ENCODE measurements at places on chromosomes 5 and 9.

GRCh38 chr9:101478444-101478843, 42.9 kb upstream of the ALDOB start:
- DNase-seq: no peak

GRCh38 chr5:310941-311434, 10.5 kb upstream of the AHRR start:
- no peak for DNase-seq

- DNase-seq: no peak
Measured at GRCh38 chr5:31972558-31972957, 201.6 kb downstream of the GOLPH3 start.

- DNase-seq: no peak
Measured at GRCh38 chr9:16343249-16344237, 526.9 kb downstream of the BNC2 start.

DNA sequence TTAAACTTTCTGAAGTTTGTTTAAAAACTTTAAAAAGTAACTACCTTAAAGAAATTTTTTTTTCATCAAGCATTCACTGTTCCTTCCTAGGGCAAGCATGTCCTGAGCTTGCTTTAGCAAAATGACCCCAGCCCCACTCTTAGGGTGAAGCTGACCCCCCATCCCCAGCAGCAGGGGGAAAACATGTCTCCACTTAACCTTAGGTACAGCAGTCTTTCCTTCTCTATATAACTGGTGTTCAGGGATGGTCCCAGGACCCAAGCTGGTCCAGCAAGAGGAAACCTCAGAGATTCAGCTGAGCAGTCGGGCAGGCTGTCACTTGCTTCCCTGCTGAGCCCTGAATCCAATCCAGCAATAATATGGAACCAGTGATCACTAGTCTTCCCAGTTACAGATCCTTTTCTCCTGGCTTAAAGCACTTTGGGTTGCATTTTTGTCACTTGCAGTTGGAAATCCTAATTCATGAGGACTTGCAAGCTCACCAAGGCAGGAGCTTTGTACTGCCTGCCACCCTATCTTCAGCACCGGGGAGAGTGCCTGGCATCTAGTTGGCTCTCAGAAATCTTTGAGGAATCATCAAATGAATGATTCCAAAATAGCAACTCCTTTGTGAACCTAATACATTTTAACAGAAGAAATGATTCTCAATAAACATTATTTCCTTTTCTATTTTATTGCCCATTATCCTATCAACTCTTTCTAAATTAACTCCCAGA, 91.2 kb downstream of the FSTL4 start:
- no peak for DNase-seq

DNA sequence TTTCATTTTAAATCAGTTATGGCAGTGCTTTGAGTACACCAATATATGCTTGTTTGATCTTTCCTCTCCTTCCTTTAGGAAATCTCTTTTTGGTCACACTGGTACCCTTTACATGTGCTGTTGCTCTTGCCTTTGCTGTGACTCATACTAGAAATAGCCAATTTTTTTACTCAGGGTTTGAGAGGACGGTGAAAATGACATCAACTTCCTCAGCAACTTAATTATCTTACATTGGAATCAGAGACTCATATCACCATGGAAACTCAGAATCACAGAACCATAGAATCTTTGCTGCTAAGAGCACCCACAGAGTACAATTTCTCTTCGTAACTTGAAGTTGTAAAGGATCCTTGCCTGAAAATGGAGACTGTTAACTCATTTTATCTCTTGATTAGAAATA, 13.8 kb upstream of the ZNF300 start:
- DNase-seq: no peak

DNA sequence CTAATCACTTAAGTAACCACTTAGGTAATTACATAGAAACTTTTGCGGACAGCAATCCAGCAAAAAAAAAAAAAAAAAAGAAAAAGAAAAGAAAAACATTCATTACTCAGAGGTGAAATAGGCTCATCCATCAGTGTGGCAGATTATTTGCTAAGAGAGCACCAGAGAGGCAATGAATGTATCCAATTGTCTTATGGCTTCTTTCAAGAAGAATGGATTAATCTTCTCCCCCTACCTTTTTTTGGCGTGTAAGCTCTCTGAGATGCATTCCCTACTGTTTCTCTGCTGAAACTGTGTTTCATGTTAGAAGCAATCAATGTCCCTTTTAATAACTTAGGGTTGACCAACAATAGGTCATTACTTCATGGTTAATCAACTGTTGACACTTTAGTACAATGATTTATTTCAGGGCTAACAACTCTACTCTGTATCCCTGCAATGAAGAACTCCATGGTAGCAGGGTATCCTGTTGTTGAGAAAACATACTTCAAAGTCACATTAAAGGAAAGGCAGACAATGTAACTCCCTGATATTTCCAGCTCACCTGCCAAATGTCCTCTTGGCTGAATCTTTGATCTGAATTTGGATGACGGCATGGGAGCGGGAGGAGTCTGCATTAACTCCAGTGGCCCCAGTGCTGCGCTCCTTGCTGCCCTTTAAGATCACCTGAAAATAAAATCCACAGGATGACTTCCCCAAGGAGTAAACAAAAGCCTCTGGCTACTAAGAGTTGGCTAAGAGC, 57.6 kb downstream of the KIF24 start:
- no peak for DNase-seq

- DNase-seq: no peak
Measured at GRCh38 chr5:133876266-133876665, 92.2 kb downstream of the C5orf15 start.

DNA sequence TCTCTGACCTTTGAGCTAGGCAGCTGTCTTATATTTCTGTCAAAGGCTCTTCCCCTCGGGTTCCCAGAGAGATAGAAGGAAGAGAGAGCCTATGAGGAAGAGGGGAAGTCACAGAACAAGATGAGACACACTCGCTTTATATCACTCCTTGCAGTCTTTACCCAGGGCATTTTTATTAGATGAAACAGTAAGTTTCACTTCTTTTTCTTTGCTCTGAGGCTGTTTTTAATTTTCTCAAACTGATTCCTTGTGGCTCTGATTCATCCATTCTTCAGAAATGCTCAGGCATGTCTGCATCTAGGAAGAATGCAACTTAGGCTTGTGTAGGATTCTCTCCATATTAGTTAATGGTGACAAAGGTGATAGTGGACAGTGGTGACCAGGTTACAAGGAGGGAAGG, 132.9 kb upstream of the CHD1 start:
- DNase-seq: no peak

GRCh38 chr5:167900340-167900935, 391.0 kb upstream of the WWC1 start:
- no peak for DNase-seq

GRCh38 chr5:180084638-180085561, 13.3 kb upstream of the RNF130 start:
- DNase-seq: no peak

GRCh38 chr9:89532944-89533343, 35.0 kb upstream of the SEMA4D start:
- no peak for DNase-seq

DNA sequence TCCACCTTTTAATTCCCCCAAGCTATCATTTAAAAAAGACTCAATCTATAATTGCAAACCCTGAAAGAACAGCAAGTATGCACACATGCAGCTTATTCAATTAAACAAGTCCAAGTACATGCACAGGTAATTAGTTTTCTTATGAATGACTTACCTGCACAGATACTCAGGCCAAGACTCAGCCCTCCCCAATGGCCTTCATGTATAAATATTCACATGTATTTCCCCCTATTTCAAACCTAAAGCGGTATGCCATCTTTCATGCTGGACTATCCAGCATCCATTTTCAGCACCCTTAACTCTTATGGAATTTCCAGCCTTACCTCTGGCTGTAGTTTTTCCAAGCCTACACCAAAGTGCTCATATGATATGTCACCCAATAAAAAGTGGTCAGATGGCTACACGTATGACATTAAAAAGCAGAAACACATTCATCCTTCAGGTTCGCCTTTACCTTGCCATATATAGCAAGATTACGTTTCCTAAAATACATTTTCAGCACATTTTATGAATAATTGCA, 205.5 kb downstream of the MEF2C start:
- DNase-seq: no peak

GRCh38 chr9:37218800-37219425, 98.5 kb downstream of the ZCCHC7 start:
- DNase-seq: no peak

- no peak for DNase-seq
Measured at GRCh38 chr5:87807783-87808182, 395.1 kb upstream of the CCNH start.

- no peak for DNase-seq
Measured at GRCh38 chr9:128689820-128690683, 1.0 kb downstream of the SET start.

GRCh38 chr9:132114102-132114707, 34.5 kb upstream of the MED27 start:
- DNase-seq: no peak

- DNase-seq: no peak
Measured at GRCh38 chr9:88734527-88734926, 199.5 kb downstream of the NXNL2 start.

GRCh38 chr9:5712651-5713390, 83.9 kb downstream of the RIC1 start:
- DNase-seq: no peak

GRCh38 chr9:29564564-29564963, 1991.3 kb upstream of the C9orf72 start:
- DNase-seq: no peak

DNA sequence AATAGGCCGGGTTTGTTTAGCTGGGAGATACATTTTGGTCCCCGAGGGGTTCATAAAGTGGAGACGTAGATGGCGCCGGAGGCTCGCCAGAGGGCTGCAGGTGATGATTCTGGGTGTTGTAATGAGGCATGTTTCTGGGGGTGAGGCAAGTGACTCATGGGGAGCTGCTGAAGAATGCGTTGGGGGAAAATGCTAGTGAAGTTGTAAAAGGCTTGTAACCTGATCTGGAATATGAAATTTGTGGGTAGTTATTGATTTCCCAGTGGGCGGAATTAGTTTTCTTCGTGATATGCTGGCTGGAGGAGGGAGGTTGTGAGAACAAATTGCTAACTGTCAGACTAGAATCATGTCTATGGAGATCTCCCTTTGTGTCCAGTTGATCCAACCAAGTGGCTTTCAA, 158.3 kb downstream of the DOCK2 start:
- DNase-seq: no peak

DNA sequence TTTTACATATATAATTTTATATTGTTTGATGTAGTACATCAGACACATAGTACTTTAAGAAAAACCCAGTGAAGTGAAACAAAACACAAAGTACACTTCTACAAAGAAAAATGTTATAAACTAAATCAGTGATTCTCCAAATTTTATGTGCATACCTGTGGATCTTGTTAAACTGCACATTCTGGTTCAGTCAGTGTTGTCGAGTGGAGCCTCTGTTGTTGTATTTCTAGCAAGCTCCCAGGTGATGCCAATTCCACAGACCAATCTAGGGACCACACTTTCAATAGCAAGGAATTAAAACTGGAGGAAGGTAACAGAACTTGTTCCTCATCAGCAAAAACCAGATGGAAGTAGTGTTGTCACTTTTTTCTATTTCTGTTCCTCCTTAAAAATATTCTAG, 183.8 kb upstream of the CD180 start:
- no peak for DNase-seq

- DNase-seq: no peak
Measured at GRCh38 chr5:172525996-172526360, 71.7 kb upstream of the SH3PXD2B start.

GRCh38 chr5:151174612-151175101, 17.1 kb upstream of the ANXA6 start:
- no peak for DNase-seq

DNA sequence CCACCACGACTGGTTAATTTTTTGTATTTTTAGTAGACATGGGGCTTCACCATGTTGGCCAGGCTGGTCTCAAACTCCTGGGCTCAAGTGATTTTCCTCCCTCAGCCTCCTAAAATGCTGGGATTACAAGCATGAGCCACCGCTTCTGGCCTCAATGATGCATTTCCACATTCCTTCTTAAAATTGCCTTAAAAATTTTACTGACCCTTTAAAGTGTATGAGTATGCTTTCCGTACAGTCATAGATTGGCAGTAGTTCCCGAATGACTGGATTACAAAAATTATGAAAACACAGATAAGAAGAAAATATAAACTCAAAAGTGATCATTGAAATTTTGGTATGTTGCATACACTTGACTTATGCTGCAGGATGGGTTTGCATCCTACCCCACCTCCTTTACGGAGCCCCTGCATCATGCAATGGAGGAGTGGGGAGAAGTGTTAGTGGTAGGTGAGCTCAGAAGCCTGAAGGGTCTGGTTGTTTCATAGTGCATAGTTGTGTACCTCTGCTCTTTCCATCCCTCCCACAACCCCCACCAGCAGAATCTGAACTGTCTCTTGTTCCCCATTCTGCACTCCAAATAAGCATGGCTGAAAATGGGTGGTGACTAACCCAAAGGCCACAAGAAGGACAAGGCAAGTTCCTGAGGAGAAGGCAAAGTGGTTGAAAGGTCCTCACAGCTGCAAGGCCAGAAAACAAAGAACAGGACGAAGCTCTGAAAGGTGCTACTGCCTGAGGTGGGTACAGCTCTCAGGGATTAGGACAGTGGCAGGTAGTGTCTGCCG, 26.8 kb downstream of the ANKRD55 start:
- no peak for DNase-seq

- DNase-seq: peak; percentile 3
Measured at GRCh38 chr5:107418902-107419301, 251.8 kb downstream of the EFNA5 start.

GRCh38 chr5:40834391-40834848, 602 bp downstream of the RPL37 start:
- no peak for DNase-seq

- DNase-seq: no peak
Measured at GRCh38 chr9:97975376-97975775, 7.8 kb upstream of the ANP32B start.

GRCh38 chr5:172769342-172769615, 1.7 kb downstream of the DUSP1 start:
- no peak for DNase-seq

Measured in NCI-H1436 treated with DMSO at 0.1 percent for 48 hours (cell line).